Activated CD4-positive, alpha-beta T cell treated with anti-CD3 and anti-CD28 coated beads, Interleukin-2, amount 10 ng/mL, durations not matched to agents 7 days and 5 days (primary cell): ENCODE measurements at places on chromosomes 7 and 10. TPM values are rescaled to one million over a fixed set of nuclear protein-coding genes. Genes with fewer than 3 reads are reported as not detected.

DNA sequence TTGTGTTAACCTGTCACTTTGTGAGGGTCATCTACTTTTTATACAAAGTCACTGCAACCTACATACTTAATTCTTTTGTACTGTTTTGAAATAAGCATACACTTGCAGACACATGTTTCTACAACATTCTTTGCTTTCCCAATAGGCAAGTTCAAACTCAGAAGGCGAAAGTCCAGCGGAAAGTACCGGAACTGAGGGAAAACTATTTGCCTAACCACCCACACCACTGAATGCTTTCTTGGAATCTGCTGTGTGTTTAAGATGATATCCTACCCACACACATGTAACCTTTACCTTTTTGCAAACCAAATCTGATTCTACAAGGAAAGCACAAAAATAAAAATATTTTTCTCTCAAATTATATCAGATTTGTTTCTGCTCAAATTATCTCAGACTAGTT is 139.4 kb upstream of the AGR3 start:
- DNase-seq: no peak

GRCh38 chr7:96151889-96152288 is 170.0 kb downstream of the SLC25A13 start:
- no peak for DNase-seq

GRCh38 chr10:99045671-99046070 is 190.0 kb downstream of the HPSE2 start:
- no peak for DNase-seq

- DNase-seq: no peak
Observed at GRCh38 chr7:72038022-72038732, 374.0 kb downstream of the CALN1 start.

DNA sequence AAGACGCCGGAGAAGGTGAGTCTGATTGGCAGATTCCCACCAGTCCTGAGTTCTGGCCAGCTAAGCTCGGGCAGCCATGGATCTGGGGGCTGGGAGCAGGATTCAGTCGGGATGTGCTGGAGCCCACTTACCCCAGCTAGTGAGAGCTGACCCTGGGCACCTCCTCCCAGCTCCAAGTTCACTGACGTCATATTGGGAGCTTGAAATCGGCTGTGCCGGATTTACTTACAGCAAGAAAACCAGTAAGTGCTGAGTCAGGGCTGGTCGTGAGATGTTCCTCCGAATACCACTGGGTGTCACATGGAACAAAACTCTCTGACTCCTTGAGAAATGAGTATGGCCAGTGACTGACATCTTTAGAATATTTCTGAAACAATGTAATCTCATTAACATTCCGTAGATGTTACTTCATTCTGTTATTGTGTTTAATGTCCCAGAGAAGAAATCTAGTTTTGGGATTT is 621.2 kb downstream of the SDK1 start:
- no peak for DNase-seq

GRCh38 chr7:78080811-78081210 is 282.2 kb downstream of the PHTF2 start:
- no peak for DNase-seq

- DNase-seq: no peak
Observed at GRCh38 chr10:86153751-86154150, 212.8 kb downstream of the GRID1 start.

DNA sequence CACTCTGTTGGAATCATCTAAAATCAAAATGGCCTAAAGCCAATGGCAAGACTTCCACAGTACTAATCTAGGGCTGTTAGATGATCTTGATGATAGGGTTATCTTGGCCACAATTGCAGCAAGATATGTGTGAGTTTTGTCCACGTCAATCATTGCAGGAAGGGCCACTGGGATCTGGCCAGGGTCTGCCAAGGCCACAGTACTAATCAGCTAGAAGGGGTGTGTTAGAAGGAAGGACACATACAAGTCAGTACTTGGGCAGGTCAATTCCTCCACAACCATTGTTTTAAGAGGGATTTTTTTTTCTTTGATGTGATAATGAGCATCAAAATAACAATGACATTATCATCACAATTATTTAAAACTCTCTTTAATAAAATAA is 1.6 kb downstream of the LMOD2 start:
- no peak for DNase-seq

DNA sequence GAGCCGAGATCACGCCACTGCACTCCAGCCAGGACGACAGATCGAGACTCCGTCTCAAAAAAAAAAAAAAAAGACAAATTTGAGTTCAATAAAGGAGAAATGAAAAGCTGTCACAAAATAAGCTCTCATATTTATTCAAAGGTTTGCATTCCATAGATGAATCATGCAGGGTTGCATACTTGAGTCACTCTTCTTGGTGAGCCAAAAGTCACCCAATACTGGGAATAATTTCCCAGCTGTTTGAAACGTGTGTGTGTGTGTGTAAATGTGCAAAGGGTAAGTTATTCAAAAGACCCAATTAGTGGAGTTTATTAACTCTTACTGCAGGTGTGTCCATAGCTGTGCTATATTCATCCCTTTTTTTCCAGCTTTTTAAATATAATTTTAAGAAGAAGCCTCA is 297.7 kb downstream of the CCDC3 start:
- no peak for DNase-seq

- DNase-seq: no peak
Observed at GRCh38 chr10:13078912-13079775, 20.8 kb upstream of the OPTN start.

GRCh38 chr10:98268694-98269431 is 869 bp upstream of the LOXL4 start:
- no peak for DNase-seq

- no peak for DNase-seq
Observed at GRCh38 chr7:32502728-32503127, 7.4 kb downstream of the AVL9 start.

DNA sequence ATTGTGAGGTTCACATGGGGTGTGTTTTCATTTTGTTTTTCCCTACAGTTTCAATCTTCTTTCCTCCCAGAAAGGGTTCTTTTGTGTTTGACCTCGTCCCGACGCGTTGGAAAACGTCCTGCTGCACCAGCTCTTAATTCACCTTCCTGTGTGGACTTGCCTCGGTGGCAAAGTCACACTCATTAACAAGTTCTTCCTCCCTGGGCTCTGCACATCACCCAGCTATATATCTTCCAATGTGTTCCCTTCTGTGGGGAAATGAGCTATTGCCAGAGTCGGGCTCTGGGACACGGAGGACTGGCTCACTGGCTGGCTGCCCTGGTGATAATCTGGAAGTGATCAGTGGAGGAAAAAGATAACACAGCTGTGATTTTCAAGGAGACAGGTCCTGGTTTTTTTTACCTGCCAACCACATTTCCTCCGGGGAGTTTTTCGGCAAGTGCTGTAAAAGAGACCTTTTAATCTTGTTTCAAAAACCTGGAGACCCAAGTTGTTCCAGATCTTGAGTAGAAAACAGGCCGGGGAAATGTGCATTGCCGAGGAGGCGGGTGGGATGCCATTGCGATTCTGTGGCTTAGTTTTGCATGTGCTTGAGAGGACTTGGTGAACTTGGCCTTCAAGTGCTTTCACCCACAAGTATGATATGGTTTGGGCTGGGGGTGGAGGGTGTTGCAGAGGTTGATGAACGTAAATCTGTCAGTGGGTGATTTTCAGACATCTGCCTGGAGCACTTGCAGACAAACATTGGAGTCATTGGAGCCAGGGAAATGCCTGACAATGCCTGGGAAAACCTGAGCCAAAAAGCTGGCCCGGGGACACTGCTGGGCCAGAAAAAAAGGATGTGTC is 96.5 kb upstream of the CREB5 start:
- DNase-seq: no peak

DNA sequence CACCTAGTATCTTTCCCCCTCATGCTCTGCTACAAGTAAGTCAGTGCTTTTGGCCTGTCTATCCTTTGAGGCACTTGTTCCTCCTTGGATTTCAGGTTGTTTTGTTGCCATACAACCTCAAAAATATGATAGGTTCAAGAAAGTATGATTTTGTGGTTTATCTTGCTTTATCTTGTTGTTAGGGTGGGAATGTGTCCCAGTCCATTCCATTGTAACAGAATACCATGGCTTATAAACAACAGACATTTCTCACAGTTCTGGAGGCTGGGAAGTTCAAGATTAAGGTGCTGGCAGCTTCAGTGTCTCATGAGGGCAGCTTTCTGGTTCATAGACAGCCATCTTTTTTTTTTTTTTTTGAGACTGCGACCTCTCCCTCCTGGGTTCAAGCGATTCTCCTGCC is 72.1 kb downstream of the TMEM270 start:
- DNase-seq: no peak

DNA sequence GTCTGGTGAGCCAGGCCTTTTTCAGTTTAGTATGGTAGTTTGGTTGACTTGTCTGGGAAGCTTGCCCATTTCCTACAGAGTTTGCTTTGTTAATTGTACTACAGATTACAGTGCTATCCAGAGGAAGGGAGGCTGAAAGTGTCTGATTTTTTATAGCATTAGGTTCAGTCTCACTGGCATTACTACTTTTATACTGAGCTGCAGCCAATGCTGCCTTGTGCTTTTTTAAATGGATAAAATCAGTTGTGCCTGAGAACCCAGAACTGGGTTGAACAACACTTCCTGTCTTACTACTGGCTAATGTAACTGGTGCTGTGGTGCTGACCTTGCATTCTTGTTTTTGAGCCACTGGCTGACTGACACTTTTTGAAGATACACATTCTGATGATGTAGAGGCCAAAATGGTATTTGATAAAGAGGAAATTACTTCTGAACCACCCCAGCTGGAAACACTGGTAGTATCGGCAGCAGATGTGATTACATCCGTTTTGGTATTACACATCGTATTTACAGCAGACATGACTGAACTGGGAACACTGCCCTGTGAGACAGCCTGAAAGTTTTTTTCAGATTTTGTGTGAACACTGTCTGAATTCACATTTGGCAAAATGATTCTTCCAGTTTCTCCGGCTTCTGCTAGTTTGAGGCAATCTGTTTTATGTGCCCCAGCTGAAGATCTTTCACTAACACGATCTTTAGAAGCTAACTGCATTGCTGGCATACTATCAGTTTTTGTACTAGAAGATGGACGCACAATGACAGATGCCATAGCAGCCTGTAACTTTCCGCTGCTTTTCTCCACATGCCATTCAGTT is 74.1 kb downstream of the NRBF2 start:
- no peak for DNase-seq

DNA sequence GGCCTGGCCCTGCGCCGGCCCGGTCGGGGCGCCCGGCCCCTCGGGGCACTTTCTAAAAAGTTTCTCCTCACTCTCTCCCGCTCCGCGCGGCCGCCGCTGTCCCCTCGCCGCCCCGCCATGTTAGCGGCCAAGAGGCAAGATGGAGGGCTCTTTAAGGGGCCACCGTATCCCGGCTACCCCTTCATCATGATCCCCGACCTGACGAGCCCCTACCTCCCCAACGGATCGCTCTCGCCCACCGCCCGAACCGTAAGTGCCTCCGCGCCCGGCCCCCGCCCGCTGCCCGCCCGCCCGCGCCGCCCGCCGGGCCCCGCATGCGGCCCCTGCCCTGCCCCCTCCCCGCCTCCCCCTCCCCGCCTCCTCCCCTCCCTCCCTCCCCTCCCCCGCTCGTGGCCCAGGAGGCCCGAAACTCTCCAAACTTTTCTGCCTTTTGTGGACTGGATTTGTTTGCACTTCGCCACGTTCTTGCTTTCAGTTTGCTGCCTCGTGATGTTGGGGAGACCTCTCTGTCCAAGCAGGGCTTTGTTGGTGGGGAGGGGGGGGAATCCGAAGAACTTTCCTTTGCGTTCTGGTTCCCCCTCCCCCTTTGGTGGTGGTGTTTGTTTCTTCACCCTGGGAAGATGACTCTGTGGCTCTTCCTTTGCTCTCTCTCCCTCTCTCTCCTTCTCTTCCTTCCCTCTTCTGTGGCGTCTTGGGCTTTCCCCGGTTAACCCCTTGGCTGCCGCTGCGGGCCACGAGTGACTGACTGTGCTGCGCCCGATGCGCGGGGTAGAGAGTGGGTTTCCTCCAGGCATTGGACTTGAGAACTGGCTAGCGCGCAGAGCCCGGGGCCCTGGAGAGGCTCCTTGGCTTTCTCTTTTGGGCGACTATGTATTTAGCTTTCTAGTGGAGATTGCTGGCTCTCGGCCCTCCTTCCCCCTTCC is 1.6 kb downstream of the TCF7L2 start:
- DNase-seq: peak; percentile 18

- DNase-seq: no peak
Observed at GRCh38 chr7:47951374-47951773, 3.1 kb upstream of the PKD1L1 start.

GRCh38 chr10:137606-138005 is 2.4 kb downstream of the ZMYND11 start:
- no peak for DNase-seq

DNA sequence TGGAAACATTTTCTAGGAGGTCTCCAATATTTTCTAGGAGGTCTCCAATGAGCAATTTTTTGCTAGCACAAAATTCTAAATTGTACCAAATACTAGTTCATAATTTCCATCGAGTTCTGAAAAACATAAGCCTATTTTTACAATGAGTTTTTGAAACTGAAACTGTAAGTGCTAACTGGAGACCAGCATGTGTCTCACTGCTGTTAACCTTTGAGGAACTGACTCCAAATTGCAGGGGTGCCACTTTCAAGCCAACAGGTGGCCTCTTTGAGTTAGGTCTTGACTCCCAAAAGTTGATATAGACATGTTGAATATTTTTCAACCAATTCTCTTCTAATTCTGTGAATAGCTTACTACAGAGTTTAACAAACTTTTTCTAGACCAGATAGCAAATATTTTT is 58.8 kb downstream of the CAV1 start:
- peak; percentile 34 for DNase-seq

GRCh38 chr7:125529249-125529648 is 599.6 kb upstream of the POT1 start:
- DNase-seq: no peak

DNA sequence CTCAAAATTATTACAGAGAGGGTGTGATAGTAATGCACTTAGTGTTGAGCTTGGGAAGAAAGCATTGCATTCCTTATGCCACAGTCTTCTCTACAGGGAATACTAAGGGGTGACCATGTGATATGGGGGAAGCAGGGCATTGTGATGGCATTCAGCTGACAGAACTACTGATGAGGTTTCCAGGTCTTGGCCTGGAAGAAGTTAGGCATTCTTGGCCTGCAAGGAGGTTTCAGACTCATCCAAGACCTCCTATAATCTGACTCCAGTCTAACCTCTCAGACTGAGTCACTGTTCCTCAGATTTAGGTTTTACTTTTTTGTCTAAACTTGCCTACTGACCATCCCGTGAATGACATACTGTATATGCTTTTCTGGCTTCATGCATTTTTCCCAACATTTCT is 7.9 kb downstream of the STMP1 start:
- no peak for DNase-seq

The MINDY4 gene
- 1.3 TPM for total RNA-seq

The MYL10 gene
- total RNA-seq: not detected

The FXYD4 gene
- not detected for total RNA-seq

The MXI1 gene
- total RNA-seq: 16.2 TPM

The SORCS3 gene
- total RNA-seq: 0.17 TPM

The PIK3AP1 gene
- total RNA-seq: 0.72 TPM

The SLC18A2 gene
- total RNA-seq: not detected

The CFAP70 gene
- total RNA-seq: 0.57 TPM

The PPP1R17 gene
- total RNA-seq: not detected

The TBC1D12 gene
- 0.07 TPM for total RNA-seq

The ODAD2 gene
- not detected for total RNA-seq
